Stimulated activated CD4-positive, alpha-beta T cell treated with anti-CD3 and anti-CD28 coated beads, Interleukin-4, amount 100 ng/mL, for 1 hour (primary cell): ENCODE measurements at places on chromosomes 11 and 22.

- no peak for DNase-seq
These were observed 14.4 kb upstream of the SPTBN2 start for GRCh38 chr11:66743271-66743968.

DNA sequence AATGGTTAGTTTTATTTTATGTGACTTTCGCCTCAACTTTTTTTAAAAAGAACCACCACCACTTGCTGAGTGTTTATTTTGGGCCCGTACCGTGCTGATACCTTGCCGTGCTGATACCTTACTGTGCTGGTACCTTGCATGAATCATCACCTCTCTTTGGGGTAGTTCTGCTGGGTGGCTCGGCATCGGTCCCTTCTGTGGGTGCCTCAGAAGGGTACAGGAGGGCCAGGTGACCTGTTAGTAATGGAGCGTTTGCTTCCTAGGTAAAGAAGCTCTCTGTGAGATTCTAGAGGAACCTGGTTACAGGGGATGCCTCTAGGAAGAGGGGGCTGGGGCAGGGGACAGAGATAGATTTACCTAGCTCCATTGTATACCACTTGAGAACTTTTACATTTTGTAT, 17.1 kb downstream of the TOM1 start:
- no peak for DNase-seq

DNA sequence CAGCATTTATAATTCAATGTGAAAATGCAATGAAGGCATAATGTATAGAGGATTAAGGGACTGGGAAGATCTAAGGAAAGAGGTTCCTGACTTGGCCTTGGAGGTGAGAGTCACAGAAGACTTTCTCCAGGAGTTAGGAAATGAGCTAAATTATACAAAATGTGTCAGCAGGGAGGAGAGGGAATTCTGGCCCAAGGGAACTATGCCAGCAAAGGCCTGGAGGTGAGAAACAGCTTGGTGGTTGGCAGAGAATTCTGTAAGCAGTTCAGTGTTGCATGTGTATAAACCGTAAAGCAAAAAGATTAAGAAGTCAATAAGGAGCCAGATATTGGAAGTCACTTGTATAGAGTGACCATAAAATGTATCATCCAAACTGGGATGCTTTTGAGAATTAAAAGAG, 142.2 kb upstream of the SESN3 start:
- no peak for DNase-seq

DNA sequence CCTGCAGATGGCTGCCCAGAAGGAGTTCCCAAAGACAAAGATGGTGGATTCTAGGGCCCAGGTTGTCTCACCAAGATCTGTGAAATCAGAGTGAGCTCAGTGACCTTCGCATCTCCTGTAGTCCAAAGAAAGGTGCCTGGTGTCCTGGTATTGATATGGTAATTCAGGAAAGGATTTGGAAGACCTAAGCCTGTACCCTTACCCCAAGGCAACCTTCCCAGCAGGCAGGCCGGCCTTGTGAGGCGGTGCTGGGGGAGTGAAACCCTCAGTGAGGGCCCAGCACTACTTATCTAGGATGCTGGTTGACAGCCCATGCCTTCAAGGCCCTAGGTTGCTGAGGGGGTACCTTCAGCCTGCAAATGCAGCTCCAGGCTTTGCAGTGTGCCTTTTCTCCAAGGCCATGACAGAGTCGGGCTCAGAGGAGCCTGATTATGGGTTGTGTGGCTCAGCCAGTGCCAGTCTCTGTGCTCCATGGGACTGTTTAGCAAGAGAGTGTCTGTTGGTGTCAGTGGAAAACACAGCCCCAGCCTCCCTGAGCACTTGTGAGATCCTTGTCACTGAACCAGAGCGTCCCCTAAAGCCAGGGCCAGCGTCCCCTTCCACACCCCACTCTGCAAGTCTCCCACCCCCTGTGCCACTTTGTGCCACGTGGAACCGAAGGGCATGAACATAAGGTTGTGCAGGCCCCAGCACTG, 72.8 kb upstream of the MYOD1 start:
- no peak for DNase-seq

DNA sequence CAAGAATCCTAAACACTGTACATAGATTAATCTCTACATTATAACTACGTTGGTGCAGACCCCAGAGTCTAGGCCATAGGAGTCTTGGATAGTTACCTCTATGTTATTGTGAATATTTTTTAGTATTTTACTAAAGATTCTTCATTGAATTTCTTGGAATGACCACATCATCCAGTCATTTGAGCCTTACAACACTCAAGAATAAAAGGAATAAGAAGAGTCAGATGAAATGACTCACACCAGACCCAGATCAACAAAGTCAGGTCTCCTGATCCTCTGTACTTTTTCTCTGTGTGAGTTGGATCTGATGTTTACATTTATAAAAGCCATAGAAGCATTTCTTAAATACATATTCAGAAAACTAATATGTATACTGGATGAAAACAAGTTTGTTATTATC, 179.2 kb upstream of the ARHGAP20 start:
- DNase-seq, result no peak

GRCh38 chr11:116990061-116990473, 108.2 kb downstream of the SIK3 start:
- no peak for DNase-seq

DNA sequence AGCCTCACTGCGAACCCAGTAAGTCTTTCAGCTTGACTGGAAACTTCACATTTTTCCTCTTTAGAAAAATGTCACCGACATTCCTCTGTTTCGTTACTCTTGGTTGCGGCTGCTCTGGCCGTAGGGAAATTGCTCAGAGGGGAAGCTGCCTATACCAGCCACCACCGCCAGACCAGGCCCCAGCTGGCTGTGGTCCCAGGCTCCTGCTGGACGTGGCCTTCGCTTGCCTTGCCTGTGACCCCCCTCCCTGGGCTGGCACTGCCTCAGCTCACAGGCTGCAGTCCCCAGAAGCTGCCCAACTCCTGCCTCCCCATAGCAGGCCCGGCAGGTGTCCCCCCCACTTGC, 197.8 kb downstream of the MN1 start:
- no peak for DNase-seq
